ENCODE measurements at places on chromosomes 5 and 9. TPM values are rescaled to one million over a fixed set of nuclear protein-coding genes. Genes with fewer than 3 reads are reported as not detected.

FAM81B gene
- not detected for total RNA-seq

ANKRD33B gene
- 1.3 TPM for total RNA-seq

HTR4 gene
- total RNA-seq: not detected

MTREX gene
- total RNA-seq: 214 TPM

SETX gene
- 78.5 TPM for total RNA-seq

PCDHGB1 gene
- 0.44 TPM for total RNA-seq

CTXN3 gene
- not detected for total RNA-seq

DRD1 gene
- total RNA-seq: not detected

PCBD2 gene
- total RNA-seq: 2.9 TPM

WDR31 gene
- 1.3 TPM for total RNA-seq

DNAJC18 gene
- 8.7 TPM for total RNA-seq

OBP2B gene
- not detected for total RNA-seq

NOL6 gene
- total RNA-seq: 29.1 TPM

TTC39B gene
- total RNA-seq: 31.7 TPM

PCDH1 gene
- 1.4 TPM for total RNA-seq

GBGT1 gene
- total RNA-seq: 3.2 TPM

TMEM252 gene
- not detected for total RNA-seq

C9orf153 gene
- 0.25 TPM for total RNA-seq

INSL4 gene
- not detected for total RNA-seq

GHR gene
- 2.5 TPM for total RNA-seq

SPAG8 gene
- total RNA-seq: 1.3 TPM

DEPDC1B gene
- total RNA-seq: 20.7 TPM

CA9 gene
- total RNA-seq: 8.6 TPM

SREK1IP1 gene
- total RNA-seq: 10.2 TPM

ADRB2 gene
- 0.22 TPM for total RNA-seq

PCDHA11 gene
- total RNA-seq: 0.22 TPM

CBY3 gene
- total RNA-seq: not detected

HRH2 gene
- total RNA-seq: not detected

RLN2 gene
- 0.25 TPM for total RNA-seq

QRFP gene
- total RNA-seq: not detected

PTGES gene
- total RNA-seq: 4.1 TPM

PLEKHG4B gene
- total RNA-seq: under 0.01 TPM

UBQLN1 gene
- 159 TPM for total RNA-seq

CAMSAP1 gene
- 23.1 TPM for total RNA-seq

ADAMTSL2 gene
- not detected for total RNA-seq

GLDC gene
- 1.4 TPM for total RNA-seq

XPA gene
- 6.1 TPM for total RNA-seq

NR5A1 gene
- not detected for total RNA-seq

PPP2R2B gene
- total RNA-seq: 1.3 TPM

MYO10 gene
- 39.6 TPM for total RNA-seq

LAMC3 gene
- 0.89 TPM for total RNA-seq

SARDH gene
- 13.7 TPM for total RNA-seq

DOK3 gene
- total RNA-seq: 0.62 TPM

STPG3 gene
- not detected for total RNA-seq

ECSCR gene
- 0.55 TPM for total RNA-seq

ADAMTSL1 gene
- 60.6 TPM for total RNA-seq

FAM221B gene
- total RNA-seq: not detected

SNCAIP gene
- total RNA-seq: 69.9 TPM

RANBP3L gene
- total RNA-seq: 0.11 TPM

TMEM167A gene
- 61.5 TPM for total RNA-seq

GPRIN1 gene
- total RNA-seq: 9.8 TPM

MFAP3 gene
- 49.9 TPM for total RNA-seq

PHYHD1 gene
- 3.4 TPM for total RNA-seq

ANAPC2 gene
- 29.9 TPM for total RNA-seq

Measured in uterine smooth muscle cell (primary cell).